ENCODE measurements at places on chromosomes 1 and 21.

DNA sequence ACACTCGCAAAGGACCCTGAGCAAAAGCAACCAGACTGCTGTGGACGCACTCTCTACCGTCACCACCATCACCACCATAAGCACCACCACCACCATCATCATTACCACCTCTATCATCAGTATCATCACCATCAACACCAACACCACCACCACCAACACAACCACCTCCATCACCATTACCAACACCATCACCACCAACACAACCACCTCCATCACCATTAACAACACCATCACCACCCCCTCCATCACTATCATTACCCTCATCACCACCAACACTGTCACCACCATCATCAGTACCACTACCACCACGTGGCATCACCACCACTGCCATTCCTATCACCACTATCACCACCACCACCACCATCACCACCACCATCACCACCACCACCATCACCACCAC lies 38.8 kb upstream of the RIPK4 start:
- DNase-seq: no peak

GRCh38 chr1:65866439-65866838 lies 73.7 kb downstream of the PDE4B start:
- no peak for DNase-seq

DNA sequence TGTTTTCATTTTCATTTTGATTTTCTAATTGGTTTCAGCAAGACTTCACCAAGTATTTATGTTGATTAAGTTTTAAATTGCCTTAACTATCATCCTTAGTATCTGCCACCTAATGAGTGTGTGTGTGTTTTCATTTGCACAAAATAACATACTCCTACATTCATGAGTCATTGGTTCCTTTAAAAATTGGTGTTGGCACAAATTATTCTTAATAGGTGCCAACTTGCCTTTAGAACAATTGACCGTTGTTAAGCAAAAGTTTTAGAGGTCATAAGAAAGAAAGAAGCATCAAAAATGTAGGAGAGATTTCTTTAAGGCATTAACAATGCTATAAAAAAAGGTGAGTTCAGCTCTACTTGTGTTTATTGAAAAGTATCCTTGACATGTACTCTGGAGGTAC lies 77.5 kb downstream of the FNBP1L start:
- DNase-seq: no peak

- DNase-seq: no peak
Observed at GRCh38 chr1:84360316-84360715, 38.0 kb upstream of the DNASE2B start.

GRCh38 chr21:33109574-33110339 lies 39.8 kb downstream of the OLIG1 start:
- DNase-seq: no peak

GRCh38 chr21:45618846-45619485 lies 24.6 kb upstream of the PCBP3 start:
- no peak for DNase-seq

DNA sequence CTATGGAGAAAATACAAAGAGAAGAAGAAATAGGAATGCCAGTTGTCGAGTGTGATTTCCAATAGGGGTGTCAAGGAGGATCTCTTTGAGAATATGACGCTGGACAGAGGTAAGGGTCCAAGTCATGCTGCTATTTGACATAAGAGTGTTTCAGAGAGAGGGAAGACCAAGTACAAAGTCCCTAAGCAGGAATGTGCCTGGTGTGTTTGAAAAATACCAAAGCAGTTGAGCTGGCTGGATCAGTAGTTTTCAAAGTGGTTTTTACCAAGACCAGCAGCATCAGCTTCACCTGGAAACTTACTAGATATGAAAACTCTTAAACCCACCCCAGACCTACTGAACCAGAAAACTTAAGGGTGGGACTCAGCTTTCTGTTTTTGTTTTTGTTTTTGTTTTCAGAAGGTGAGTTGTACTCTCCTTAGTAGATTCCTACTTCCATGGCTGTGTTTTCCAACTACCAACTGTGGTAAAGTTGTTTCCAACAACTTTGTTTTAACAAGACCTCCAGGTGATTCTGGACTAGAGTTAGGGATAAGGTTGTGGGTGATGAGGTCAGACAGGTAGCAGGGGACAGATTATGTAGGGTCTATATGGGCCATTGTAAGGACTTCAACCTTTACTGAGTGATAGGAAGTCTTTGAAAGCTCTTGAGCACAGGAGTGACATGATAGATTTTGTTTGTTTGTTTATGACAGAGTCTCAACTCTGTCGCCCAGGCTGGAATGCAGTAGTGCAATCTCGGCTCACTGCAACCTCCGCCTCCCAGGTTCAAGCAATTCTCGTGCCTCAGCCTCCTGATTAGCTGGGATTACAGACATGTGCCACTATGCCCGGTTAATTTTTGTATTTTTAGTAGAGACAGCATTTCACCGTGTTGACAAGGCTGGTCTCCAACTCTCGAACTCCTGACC lies 7.3 kb upstream of the GJA9 start:
- no peak for DNase-seq

DNA sequence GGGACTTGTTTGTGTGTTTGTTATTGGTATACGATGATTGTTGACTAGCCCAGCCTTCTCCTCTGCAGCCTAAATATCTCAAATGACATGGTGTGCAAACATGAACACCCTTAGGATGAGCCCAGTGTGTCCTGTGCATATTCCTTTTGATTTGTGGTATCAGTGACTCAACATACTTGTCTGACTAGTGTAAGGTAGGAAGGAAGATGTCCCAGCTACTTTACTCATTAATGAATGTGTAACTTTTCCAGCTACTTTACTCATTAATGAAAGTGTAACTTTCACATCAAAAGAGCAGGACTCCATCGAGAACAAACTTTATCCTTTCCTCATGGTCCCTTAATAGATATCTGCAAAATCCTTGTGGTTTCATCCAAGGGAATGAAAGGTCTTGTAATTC lies 2.7 kb upstream of the ZNF692 start:
- no peak for DNase-seq

DNA sequence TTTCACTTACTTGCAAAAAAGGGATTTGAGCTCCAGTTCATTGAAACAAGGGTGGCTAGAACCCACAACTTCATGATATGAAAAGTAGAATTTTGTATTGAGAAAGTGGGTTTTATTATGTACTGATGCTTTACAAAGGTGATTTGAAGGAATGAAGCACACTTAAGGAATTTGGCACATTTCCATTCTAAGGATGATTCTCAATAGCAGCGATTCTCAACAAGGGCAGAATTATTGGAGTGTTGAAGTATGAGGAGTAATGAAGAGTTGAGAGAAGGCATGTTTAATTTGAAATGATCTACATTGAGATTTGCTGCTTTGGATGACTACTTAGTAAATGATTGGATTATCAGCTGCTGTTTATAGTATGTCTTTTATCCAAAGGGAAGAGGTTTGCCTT lies 54.7 kb downstream of the FNBP1L start:
- no peak for DNase-seq

- DNase-seq: no peak
Observed at GRCh38 chr21:38831526-38832467, 26.1 kb downstream of the ETS2 start.

DNA sequence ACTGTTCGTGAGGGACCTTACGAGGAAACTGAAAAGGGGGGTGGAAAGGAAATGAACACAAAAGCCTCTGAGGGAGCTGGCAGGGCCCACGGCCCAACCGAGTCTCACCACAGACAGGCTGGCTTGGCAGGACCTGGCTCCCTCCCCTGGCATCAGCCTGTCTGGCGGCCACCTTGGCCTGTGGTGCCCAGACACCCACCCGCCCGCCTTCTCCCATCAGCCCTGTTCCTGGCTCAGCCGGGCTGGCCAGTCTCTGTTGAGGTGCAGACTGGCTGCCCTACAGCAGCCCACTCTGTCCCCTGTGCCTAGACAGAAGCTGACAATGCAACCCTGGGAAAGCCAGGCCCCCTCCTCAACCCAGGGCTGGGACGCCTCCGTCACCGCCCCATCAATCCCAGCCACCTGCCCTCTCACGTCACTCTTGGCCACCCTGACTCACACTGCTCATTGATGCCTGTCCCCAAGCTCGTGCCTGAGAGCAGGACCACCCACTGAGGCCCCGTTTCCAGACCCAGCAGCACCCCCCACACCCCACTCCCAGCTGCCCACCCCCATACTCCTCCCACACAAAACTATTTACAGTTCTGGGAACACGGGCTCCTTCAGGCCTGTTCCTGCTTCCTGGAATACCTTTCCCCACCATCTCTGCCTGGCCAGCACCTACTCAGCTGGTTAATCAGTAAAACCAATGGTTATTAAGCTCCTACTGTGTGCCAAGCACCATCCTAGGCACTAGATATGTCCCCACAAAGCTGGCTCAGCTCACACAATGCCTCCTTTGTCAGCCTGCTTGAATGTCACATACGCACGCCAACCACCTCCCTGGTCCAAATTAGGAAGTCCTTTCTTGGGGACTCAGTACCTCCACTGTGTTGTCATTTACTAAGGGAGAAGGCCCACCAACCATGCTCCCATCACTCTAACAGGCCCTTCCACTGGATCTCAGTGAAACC lies 22.7 kb downstream of the SDC3 start:
- DNase-seq: no peak

- DNase-seq: no peak
Observed at GRCh38 chr1:177274687-177275211, 104.0 kb downstream of the BRINP2 start.

GRCh38 chr1:214636436-214636835 lies 33.4 kb downstream of the CENPF start:
- DNase-seq: no peak

GRCh38 chr1:9784508-9785133 lies 39.1 kb downstream of the CLSTN1 start:
- peak; percentile 39 for DNase-seq

DNA sequence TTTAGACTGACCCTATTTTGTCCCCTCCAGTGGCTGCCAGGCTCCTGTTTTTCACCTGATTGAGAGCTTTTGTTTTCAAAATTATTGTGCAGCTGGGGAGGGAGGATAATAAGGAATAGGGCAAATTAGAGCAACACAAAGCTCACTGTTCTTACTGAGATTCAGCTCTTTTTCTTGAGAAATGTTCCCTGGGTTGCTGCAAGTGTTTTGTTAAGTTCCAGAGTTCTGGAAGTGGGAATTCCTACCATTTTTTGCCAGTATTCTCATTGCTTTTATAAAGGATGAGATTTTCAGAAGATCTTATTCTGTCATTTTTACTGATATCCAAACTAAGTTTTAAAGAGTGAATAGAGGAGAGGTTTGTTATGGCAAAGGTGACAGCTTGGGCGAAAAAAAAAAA lies 417.7 kb downstream of the SIPA1L2 start:
- DNase-seq: no peak

DNA sequence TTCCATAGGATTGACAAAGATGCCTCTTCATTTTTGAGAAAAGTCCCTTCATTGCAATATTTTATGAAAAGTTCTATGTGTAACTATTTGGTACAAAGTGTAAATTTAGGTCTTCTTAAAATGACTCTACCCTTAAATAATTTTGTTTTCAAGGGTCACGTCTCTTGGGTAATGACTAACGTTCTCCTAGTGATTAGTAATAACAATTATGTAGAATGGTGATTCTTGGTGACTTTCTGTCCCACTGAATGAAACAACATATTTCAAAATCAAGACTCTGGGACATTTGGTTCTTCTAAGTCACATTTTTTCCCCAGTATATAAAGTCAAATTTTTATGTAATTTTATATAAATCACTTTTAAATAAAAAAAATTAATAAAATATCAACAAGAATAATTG lies 277.5 kb upstream of the ADAMTS5 start:
- no peak for DNase-seq

DNA sequence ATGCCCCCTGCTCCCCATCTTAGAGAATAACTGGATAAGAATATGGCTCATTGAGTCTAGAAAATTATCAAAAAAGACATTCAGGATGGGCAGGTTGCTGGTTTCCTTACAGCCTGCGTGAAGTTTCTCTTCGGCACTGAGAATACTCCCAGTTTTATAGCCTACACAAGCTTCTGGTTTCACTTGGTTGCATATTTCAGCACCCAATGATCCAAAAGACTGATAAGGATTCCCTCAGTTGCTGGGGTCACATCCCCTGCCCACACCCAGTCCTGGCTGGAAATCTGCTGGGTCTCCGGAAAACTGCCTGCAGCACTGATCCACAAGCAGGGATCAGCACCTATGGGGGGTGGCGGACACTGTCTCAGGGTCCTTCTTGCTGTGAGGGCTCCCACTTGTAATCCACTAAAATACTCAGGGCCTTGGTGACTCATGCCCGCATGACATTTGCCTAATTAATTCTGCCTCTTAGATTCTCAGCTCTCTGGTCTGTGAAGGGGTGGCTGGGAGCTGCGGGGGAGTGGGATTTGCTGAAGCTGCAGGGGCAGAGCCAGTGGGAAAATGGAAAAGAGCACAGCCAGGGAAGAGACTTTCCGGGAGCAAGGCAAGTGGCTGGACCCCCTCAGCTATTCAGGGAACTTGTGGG lies 142.5 kb downstream of the ZNF648 start:
- DNase-seq: no peak

DNA sequence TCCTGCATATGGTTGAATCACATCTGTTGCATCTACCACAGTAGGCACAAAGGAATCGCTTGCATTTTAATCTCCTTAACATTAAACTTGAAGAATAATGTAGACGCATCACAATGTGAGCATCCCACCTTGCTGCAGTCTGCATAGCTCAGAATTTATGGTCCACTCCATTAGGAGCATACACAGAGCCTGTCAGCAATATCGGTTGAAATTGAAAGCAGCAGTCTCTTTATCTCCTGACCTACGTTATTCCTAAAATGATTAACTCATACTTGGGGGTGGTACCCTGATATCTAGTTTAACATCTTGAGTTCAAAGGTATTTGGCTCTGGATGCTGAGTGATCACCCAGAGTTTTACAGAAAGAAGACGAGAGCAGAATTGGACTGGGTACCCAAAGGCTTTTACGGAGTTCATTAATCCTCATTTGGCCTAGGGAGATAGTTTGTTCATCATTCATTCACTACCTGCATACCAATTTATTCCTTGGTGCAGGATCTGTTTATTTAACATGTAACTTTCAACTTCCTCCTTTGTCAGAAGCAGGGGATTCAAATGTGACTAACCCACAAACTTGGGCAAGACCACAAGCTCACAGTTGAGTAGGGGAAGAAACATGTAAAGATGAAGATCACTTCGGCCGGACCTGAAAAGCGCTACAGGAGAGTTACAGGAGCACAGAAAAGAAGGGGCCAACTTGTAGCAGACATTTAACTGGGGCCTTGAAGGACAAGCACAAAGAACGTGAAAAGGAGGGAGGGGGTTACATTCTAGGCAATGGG lies 187.9 kb downstream of the DAB1 start:
- DNase-seq: no peak

Measured in stimulated activated CD8-positive, alpha-beta memory T cell treated with anti-CD3 and anti-CD28 coated beads, Interleukin-15, amount 100 ng/mL, for 1 hour (primary cell).